ENCODE measurements at places on chromosomes 12 and 14.

DNA sequence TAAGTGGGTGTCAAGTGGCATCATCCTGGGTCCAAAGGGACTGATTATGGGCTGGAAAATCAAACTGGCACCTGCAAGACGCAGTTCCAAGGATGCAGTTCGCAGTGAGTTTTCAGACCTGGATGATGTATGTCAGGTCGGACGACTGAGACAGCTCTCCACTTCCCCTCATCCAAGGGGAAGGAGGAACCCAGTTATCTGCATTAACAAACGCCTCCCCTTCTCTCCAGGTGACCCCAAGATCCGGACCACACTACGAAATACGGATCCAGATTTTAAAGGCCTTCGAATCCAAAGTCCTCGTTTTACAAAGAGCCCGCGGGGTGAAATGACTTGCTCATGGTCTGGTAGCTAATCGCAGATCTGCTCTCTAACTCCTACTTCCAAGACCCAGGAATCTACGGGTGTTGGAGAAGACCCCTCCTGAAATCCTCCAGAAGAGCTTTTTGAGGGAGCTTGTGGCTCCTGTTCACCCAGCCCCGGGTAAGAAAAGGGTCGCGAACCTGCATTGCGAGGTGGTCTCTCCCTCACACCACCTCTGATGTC is 460 bp upstream of the SYNE2 start:
- DNase-seq = no peak

DNA sequence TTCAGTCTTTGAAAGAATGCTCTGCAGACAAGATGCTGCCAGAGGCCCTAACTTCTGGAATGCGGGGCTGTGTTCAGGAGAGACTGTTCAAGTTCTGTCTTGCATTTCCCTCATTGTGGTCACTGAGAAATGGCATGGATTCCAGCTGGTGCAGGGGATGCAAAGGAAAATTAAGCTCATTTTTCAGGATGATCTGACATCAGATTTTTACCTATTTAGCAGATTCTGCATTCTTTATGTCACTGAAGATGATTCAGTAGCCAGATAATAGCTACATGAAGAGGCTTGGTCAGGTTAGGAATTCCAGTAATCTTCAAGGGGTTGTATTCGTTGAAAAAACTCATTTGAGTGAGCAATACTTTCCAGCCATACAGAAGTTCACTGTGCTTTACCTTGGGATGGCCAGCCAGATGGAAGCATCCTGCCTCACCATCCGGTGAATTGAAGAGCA is 16.1 kb upstream of the MFAP5 start:
- DNase-seq = no peak

- DNase-seq = no peak
These were observed 791.7 kb downstream of the AACS start for GRCh38 chr12:125856896-125857295.

GRCh38 chr14:23645812-23646647 is 9.9 kb downstream of the DHRS2 start:
- no peak for DNase-seq

GRCh38 chr12:64180951-64181350 is 41.1 kb downstream of the KICS2 start:
- no peak for DNase-seq

GRCh38 chr14:96040828-96041371 is 1.7 kb downstream of the C14orf132 start:
- DNase-seq = no peak

GRCh38 chr12:47023311-47023710 is 56.1 kb upstream of the PCED1B start:
- no peak for DNase-seq

DNA sequence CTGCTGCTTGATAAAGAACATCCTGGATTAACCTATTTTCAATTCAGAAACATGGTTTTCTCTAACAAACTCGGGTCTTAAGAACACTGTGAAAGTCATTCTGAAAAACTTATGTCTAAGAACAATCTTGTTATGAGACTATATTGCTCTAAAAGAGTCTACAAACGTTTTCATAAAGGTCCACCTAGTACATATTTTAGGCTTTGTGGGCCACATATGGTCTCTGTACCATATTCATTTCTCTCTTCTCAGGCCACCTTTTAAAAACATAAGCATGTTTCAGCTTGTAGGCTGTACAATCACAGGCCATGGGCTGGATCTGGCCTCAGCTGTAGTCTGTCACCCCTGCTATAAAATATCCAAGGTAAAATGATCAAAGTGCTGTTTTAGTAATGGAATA is 39.9 kb downstream of the PPP4R3A start:
- no peak for DNase-seq

DNA sequence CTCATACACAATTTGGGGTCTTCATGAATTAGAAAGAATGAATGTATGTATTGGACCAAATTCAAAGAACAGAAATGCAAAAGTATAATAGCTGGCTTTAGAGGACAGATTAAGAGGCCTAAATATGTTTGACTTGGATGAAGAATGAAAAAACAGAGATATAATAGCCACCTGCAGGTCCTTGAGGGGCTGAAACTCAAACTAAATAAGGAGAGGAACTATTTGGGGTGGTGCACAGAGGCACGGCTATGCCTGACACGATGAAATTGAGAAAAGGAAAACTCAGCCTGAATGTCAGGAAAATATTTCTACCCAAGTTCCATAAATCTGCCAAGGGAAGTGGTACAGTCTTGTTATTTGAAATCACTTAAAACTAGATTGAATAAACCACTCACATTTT is 222.9 kb upstream of the DDHD1 start:
- no peak for DNase-seq

DNA sequence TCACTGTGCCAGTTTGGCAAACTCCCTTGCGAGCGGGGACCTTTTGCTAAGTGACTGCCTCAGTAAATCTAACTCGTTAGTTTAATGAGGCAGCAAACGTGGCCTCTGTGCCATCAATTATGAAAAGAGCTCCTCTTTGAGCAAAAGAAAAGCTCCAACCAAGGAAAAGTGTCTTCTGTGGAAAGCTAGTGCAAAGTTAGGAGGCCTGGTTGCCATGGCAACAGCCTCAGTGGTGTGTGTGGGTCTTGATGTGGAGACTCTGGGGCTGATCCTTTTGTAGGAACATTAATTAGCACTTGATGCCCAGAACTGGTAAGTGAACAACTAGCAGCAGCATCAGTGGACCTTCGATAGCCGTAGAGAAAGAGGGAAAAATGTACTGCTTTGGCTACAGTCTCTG is 145.7 kb downstream of the CHST11 start:
- no peak for DNase-seq

GRCh38 chr12:98514982-98515286 is 456 bp upstream of the TMPO start:
- no peak for DNase-seq

GRCh38 chr12:108392284-108392683 is 53.2 kb upstream of the CMKLR1 start:
- DNase-seq = no peak

- DNase-seq = no peak
These were observed 55.3 kb downstream of the CLMN start for GRCh38 chr14:95264271-95264973.

GRCh38 chr12:98422812-98423211 is 92.6 kb upstream of the TMPO start:
- no peak for DNase-seq

DNA sequence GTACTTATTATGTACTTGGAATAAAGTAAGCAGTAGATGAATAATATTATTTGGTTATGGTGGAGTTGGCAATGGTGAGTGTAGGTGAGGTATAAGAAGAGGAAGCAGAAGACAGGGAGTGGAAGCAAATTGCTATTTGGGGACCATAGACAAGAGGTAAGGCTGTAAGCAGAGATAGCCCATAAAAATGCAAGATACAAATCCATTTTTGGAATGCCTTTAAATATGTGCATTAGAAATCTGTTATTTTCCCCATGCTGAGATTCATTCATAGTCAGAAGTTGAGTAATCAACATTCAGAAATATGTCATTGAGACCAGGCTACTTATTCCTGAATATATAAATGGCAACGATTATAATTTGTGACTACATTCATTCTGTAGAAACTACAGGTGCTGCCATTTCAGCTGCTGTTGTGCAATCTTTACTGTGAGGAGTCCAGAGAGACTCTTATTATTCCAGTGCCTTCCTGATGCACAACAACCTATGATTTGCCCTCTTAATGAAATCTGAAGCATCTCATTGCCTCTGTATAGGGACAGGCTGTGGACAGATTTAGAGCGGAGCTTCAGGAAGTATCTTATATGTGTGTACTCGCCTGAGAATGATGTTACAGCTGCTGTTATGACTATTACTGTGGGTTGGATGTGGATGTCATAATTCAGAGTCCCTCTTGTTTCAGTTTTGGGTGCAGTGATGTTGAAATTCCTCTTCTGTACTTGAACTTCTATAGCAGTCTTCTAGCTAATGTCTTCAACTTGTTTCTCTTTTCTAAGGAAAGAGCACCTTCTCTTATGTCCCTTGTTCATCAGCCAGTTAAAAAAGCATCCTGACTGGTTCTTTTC is 173.8 kb downstream of the NAV3 start:
- DNase-seq = no peak

- no peak for DNase-seq
These were observed 9.2 kb upstream of the ALDH2 start for GRCh38 chr12:111757361-111758119.

DNA sequence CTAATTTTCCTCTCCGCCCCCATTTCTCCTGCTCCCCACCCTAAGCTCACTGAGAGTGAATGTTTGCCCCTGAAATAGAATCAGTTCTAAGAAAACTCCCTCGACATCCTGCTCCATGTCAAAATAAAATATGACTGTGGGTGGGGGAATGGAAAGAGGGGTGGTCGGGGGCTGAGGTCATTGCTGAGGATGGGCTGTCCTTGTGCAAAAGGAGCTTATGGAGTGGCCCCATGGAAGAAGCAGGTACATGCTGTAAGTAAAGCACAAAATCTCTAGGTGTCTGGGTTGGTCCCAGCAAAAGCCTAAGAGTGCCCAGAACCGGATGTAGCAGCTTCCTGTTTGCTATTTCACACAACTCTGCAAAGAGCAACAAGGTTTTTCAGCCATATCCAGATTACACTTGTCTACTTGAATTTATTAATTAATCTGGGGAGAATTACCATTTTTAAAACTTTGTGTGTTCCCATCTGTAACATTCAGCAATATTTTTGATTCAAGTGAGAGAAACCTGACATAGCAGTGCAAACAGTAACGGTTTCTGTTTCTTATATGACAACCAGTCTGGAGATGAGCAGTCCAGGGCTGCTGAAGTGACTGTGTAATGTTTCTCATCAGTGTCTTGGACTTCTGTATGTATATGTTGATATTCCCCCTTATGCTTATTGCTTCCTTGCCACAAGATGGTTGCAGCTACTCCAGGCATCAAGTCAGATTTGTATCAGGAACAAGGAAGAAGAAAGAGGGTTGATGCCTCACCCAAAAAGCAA is 40.4 kb upstream of the GZMB start:
- DNase-seq = peak; percentile 15

Data from activated CD4-positive, alpha-beta T cell treated with anti-CD3 and anti-CD28 coated beads, Interleukin-2, amount 50 U/mL, for 4 hours (primary cell).